Frontal cortex (tissue), 4 donors: ENCODE measurements at places on chromosomes 16 and 17. TPM values are rescaled to one million over a fixed set of nuclear protein-coding genes. Genes with fewer than 3 reads are reported as not detected.

The PSMB10 gene
- 13.0 TPM for total RNA-seq

- no peak for DNase-seq
Observed at GRCh38 chr17:28974451-28974850, 23.1 kb upstream of the PHF12 start.

- DNase-seq, result no peak
Observed at GRCh38 chr16:10565167-10565566, 15.2 kb downstream of the EMP2 start.

The OR1F1 gene
- total RNA-seq, result 0.41 TPM

The SAMD14 gene
- total RNA-seq, result 21.2 TPM

- no peak for DNase-seq
Observed at GRCh38 chr17:76331083-76331482, 22.6 kb downstream of the PRPSAP1 start.

The IRX5 gene
- 0.41 TPM for total RNA-seq

The AKTIP gene
- total RNA-seq, result 43.2 TPM

GRCh38 chr16:86500708-86501510, 9.4 kb upstream of the FOXF1 start:
- DNase-seq, result no peak

GRCh38 chr17:41773190-41773588, 13.3 kb downstream of the JUP start:
- no peak for DNase-seq

The IGSF6 gene
- 2.9 TPM for total RNA-seq

The CTRL gene
- total RNA-seq, result 2.0 TPM

The CA4 gene
- 0.41 TPM for total RNA-seq

GRCh38 chr16:4796982-4797804, 2.0 kb downstream of the SMIM22 start:
- DNase-seq, result no peak

The IL34 gene
- total RNA-seq, result 1.6 TPM

DNA sequence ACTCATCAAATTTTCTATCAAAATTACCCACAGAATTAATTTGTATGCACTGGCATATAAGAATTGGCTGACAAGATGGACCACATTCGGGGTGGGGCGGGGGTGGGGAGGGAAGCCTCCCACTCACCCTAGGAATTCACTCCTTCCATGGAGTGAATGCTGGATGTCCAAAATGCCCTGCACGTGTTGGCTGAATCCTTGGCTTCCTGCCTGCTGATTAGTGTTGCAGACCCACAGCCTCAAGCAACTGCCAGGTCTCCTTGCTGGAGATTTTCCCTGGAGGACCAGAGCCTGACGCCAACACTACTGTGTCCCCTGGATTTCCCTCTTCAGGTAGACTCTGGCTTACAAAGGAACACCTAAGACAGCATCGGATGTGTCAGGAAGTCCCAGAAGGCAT, 575.7 kb upstream of the CDH11 start:
- no peak for DNase-seq

The TERB1 gene
- total RNA-seq, result 0.41 TPM

GRCh38 chr17:75346906-75347305, 57.7 kb upstream of the SLC25A19 start:
- no peak for DNase-seq

The CTF1 gene
- 0.41 TPM for total RNA-seq

- no peak for DNase-seq
Observed at GRCh38 chr17:29510953-29511352, 55.9 kb downstream of the ABHD15 start.

The MAFG gene
- 13.9 TPM for total RNA-seq

- DNase-seq, result peak; percentile 10
Observed at GRCh38 chr16:67525176-67525860, 3.3 kb upstream of the RIPOR1 start.

DNA sequence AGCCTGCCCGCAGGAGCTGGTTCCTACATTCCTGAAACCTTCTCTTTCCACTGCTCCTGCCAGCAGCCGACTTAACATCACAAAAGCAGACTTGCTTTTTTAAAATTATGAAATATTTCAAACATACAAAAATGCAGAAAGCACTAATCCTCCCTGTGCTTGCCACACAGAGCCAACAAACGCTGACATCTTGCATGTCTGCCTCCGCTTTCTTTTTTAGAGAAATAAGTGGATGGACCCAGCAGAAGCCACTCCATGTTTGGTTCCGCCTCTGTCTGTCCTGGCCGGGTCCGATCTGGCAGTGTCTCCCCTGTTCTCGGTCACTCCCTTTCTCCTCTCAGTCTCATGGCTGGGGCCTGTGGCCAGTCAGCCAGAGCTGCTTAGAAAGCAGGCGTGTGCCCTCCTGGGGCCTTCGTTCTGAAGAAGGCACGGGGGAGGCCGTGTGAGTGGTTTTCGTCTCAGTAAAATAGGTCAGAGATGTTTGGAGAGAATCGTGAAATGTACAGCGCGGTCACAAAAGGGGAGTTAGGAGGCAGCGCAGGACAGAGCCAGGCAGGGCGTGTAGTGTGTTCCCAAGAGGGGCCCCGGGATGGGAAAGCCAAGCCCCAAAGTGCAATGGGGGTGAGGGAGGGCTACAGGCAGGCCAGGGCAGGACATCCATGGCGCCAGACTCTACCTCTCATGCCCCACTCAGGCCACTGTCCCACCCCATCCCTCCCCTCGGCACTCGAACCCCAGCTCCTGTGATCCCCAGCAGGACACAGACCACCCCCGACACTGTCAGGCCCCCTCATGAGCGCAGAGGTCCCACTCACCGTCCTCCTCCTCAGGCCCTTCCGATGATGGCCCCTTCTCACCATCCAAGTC, 23.2 kb downstream of the MXRA7 start:
- DNase-seq, result no peak

DNA sequence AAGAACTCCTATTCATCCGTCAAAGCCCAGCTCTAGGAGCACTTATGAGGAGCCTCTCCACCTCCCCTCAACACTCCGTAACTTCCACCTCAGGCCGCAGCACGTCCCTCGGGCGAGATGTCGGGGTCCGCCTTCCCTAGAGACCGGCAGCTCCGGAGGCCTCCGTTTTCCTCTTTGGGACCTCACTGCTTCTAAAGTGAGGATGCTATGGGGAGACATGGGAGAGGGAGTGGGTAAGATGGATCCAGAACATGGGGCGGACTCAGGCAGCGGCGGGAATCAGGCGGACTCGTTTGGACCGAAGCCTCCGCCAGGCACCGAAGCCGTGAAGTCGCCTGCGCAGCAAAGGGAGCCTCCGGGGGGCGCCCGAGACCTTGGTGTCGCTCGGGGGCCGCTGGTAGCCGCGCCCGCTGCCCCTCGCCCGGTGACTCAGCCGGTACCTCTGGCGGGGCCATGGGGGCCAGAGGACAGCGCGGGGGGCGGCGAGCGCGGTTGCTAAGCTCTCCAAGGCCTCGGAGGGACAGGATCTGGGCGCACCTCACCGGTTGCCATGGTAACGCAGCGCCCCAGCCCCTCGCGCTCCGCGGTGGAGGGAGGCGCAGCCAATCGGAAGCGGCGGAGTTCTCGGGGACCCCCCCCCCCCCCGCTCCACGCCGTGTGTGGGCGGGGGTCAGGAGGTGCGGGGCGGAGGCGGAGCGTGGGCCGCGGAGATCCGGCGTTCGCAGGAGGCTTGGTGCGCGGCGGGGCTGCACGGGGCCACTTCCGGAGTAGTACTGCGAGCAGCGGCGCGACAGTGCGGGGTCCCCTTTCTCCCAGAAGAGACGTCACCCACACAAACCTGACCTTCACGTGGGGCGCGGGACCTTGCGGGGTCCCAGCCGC, 1.3 kb upstream of the HIC1 start:
- DNase-seq, result peak; percentile 82
